MG63 (cell line): ENCODE measurements at places on chromosomes 7 and 10. TPM values are rescaled to one million over a fixed set of nuclear protein-coding genes. Genes with fewer than 3 reads are reported as not detected.

- peak; percentile 84 for DNase-seq
These were observed 83.1 kb upstream of the IGFBP3 start for GRCh38 chr7:46003896-46004875.

DNA sequence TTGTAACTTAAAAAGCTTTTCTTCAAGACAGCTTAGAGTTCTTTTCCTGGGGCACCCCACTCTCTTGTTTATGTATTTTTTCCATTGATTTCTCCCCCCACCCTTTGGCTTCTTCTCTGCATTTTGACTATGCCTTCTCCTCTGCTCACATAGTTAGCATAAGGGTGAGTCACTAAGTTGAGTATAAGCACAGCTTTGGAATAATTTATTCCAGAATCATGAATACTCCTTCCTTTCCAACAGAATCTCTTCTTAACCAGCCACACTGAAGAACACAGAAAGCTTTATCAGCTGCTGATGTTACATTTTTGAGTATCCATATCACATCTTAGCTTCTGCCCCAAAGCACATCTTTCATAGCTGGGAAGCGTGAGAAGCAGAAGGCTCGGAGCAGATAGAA is 449.5 kb upstream of the MKI67 start:
- no peak for DNase-seq

DNA sequence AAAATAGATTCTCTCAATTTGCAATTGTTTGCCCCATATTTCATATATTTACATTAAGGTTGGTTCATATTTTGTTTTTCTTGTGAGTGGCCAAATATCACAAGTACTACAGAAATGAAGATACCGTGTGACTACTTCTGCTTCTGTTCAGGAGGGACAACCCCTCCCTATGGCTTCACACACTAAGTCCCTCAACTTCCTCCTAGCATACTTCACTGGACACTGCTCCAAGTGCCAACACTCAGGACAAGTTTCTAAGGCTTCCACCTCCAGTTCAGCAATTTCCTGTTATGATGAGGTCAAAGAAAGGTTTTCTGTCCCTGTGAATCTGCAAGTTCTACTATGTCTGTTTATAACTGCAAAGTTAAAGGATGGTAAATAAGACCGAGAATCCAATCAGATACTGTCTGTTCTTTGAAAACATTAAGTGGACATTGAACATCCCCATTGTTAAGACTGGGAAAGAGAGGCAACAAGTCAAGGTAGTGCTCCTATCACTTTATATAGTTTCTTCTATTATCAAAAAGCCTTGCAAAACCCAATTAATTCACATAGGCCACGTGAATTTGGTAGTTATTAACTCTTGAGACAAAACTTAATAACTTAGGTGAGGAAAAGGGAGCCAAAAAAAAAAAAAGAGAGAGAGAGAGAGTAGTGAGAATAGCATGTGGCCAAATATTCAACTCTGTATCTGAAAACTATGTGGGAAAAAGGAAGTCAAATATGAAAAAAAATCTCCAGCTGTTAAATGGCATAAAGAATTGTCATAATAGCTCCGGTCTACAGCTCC is 81.3 kb upstream of the DKK1 start:
- DNase-seq: no peak

GRCh38 chr7:47180516-47180826 is 401.4 kb downstream of the TNS3 start:
- DNase-seq: no peak

GRCh38 chr10:4943821-4944220 is 19.4 kb upstream of the AKR1C1 start:
- no peak for DNase-seq

DNA sequence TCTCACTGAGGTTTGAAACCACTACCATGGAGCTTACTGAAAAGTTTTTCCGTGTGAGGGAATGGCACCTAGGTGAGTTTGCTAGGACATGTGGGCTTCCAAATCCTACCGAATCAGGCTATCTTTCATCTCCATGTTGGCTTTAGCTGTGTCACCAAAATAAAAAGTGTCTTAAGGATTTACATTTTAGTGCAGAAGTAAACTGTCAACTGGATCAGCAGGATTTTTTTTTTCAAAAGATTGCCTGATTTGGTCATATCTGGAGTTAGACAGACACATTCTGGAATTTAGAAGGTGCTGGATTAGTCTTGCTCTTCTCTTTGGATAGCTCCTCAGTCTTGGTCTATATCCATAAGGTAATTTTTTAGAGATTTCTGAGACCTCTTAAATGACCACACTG is 5.5 kb downstream of the ARID5B start:
- DNase-seq: no peak

DNA sequence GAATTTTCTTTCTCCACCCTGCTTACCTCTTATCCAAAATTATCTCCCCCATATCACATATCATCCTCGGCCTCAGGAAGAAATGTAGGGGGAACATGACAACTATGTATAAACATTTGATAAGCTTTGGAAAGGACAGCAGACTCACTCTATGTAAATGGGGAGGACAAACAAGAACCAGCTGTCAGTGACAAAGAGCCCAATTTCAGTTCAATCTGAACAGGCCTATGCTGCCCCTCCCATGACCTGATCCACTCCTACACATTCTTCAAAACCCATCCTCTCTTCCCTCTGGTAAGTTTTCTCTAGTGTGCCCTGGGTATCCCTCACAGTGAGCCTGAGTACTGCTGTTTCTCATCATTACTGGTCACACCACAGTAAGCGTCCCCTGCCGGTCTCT is 20.8 kb downstream of the FZD9 start:
- DNase-seq: no peak

DNA sequence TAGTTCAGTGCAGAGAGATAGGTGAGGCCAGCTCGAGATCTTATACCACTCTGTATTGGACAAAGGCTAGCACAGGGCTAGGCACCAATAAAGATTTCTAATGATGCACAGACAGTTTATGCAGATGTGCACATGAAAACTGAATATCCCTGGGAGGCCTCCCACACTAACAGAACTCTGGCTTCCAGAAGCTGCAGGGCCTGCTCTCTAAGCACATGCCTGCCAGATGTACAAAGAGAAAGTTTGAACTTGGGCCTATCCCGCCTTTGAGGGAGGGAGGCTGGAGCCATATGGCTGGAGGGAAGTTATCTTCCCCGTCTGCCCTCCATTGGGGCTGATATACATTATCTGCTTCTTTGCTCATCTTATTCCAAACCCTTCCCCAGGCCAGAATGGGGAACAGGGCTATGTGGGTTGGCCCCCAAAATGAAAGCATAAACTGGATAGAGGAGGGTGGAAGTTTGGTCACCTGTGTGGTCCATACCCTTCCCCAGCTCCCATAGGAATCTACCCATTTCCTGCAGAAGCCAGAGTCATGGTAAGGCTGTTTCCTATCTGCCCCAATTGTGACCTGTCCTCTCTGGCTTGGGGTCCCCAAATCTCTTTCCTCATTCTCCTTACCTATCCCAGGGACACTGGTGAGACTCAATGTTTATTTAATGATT is 3.8 kb downstream of the KAZALD1 start:
- no peak for DNase-seq

DNA sequence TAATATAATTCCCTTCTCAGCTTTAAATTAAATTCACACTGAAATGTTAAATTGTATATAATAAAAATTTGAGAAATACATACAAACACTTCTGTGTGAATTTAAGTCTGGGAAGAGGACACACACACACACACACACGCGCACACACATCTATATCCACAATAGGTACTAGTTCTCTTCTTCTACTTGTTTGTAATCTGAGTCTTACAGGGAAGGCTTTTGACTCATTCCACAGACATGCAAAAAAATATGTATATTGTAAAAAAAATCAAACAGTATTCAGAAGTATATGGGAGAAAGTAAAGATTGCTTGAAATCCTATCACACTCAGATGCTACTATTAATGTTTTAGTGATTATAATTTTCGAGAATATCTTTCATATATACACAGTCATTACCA is 276.2 kb downstream of the MDFIC start:
- no peak for DNase-seq

GRCh38 chr10:111435871-111436270 is 359.0 kb downstream of the ADRA2A start:
- DNase-seq: no peak

The CPA2 gene
- total RNA-seq: 1.0 and 1.6 TPM in 2 replicates
